ENCODE measurements at places on chromosomes 3 and 15.

DNA sequence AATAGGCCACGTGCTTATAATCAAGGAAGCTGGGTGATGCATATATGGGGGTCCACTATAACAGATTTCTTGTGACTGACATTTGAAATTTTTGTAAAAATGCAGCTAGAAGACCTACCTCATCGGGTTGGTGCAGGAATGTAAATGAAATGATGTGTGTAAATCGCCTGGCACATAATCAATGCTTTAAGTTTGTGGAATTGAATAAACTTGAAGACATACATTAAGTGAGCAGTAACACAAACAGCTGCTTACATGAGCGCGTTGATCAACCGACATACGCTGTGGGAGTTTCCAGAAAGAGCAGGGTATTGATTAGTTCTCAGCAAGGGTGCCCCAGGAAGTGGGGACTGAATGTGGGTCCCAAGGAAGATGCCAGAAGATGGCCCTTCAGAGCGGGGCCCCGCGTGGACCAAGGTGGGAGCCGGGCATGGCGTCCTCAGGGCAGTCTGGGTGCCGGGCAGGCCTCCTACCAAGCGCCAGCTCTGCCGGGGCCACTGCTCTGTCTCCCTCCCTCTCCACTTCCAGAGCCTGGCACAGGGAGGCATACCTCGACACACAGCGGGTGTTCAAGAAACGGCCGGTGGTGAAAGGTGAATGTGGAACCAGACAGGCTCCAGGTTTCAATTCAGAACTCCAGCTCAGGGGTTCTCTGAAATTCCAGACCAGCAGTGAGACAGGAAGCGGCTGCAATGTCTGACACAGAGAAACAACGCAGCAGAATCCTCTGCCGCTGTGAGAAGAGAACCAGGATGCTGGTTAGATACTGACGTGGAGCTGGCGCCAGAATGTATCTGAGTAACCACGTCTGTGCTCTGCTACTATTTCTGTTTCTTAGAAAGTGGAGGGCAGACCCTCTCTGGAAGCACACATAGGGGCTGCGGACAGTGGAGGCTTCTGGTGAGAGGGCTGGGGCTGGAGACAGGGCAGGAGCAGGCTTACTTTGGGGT, 12.6 kb downstream of the BFSP2 start:
- no peak for DNase-seq

DNA sequence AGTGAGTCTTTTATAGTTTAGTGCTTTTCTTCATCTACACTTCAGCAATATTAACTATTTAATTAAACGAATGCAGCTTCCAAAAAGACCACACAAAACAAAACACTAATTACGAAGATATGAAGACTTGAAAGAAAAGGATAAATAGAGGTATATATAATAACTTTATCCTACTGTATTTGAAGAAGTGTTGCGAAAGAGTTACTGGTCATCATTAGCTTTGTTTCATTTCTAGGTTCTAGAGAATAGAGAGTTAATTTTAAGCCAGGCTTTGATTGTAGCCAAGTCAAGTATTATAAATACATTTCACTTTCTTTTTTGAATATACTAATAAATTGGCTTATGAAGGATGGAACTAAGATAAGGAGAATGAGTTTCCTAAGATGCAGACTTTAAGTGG, 416.8 kb upstream of the GBE1 start:
- no peak for DNase-seq

DNA sequence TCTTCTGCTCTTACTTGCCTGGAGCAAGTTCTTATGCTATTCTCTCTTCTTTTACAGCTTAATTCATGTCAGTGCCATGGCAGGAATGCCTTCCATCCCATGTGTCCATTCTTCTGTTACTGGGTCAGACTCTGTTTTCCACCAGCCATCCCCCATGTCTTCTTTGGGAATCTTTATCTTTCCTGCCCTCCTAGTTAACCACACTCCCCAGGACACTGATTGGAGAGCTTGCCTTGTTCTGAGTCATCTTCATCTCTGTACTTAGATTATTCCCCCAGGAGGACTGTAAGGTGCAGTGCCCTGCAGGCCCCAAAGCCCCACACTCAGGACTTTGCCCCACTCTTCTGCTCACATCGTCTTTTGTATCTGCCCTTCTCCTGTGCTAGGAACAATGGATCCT, 3.6 kb downstream of the ABHD17C start:
- DNase-seq = no peak

DNA sequence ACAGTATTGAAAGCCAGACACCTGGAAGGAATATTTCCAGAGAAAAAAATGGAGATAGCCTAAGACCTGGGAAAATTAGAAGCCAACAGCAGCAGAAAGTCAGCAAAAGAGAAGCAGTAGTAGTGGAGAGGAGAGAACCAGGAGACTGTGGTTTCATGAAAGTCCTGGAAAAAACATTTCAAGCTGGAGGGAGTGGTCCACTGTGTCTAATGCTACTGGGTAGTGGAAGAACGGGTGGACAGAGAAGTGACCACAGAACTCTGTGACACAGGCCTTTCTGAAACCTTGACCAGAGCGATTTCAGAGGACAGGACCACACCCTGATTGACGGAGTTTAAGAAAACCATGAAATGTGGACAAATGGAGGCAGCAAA, 15.3 kb upstream of the SH3BP5 start:
- DNase-seq = no peak

- DNase-seq = no peak
Observed at GRCh38 chr3:173632945-173633344, 235.4 kb downstream of the NLGN1 start.

DNA sequence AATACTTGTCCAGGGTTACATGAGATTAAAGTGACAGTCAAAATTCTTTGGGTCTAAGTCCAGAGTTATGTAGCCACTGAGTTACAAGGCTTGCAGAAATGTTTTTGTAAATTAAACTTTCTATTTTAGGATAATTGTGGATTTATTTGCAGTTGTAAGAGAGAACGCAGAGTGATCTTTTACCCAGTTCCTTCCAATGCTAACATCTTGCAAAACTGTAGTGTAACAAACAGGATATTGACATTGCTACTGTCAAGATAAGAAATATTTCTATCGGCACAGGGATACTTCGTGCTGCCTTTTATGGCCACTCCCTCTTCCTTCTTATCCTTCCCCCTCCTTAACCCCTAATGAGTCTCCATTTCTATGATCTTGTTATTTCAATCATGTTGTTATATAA, 1022.9 kb downstream of the MCTP2 start:
- no peak for DNase-seq

- DNase-seq = no peak
Observed at GRCh38 chr3:64316971-64317370, 91.7 kb upstream of the PRICKLE2 start.

- DNase-seq = no peak
Observed at GRCh38 chr3:171150945-171151344, 124.4 kb upstream of the SLC2A2 start.

GRCh38 chr3:31294430-31295149, 238.1 kb upstream of the STT3B start:
- no peak for DNase-seq

DNA sequence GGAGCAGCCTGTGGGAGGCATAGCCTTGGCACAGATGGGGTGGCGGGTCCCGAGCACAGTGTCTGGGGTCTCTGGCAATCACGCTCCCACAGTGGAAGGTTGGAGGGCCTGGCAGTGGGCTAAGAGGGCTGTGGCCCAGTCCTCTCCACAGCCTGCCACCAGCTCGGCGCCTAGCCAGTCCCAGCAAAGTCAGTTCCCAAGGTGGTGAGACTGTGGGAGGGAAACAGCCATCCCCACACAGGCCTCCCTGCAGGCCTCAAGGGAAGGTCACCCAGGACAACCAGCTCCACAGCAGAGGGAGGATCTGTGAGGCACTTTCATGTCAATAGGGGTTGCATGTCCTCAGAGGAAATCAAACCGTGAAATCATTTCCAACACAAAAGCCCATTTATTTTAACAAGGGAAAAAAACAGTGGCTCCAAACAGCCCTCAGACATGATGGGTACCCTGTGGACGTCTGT, 27.6 kb upstream of the LIMD1 start:
- DNase-seq = peak; percentile 27

- no peak for DNase-seq
Observed at GRCh38 chr3:175386630-175387029, 527.5 kb downstream of the NAALADL2 start.

DNA sequence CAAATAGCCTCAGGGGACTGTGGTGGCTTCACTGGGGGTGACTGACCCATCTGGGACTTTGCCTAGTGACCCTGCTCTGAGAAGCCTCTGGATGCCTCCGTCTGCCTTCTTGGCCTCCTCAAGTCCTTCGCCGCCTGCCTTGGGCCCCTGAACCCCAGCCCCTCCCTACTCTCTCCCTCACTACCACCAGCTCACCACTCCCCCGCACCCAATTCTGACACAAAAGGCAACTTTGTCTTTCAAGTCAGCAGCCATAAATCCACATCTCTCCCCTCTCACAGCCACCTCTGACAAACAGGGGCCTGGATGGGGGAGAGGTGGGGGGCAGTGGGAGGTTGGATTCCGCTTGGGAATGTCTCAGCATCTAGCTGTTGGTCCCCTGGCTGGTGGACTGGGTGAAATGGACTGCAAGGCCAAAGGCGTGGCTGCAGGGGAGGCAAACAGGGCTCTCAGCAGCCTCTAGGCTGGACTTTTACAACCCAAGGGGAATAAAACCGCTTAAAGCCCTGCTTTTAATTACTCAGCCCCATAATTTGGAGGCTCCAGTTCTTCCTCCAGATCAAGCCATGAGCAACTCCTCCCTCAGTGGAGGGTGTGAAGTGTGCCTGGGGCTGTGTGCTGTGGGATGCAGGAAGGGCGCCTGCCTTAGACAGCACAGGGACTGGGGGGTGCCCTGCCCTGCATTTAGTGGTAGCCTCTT, 33.4 kb downstream of the IGDCC3 start:
- DNase-seq = no peak
